ENCODE measurements at places on chromosomes 6 and 20.

DNA sequence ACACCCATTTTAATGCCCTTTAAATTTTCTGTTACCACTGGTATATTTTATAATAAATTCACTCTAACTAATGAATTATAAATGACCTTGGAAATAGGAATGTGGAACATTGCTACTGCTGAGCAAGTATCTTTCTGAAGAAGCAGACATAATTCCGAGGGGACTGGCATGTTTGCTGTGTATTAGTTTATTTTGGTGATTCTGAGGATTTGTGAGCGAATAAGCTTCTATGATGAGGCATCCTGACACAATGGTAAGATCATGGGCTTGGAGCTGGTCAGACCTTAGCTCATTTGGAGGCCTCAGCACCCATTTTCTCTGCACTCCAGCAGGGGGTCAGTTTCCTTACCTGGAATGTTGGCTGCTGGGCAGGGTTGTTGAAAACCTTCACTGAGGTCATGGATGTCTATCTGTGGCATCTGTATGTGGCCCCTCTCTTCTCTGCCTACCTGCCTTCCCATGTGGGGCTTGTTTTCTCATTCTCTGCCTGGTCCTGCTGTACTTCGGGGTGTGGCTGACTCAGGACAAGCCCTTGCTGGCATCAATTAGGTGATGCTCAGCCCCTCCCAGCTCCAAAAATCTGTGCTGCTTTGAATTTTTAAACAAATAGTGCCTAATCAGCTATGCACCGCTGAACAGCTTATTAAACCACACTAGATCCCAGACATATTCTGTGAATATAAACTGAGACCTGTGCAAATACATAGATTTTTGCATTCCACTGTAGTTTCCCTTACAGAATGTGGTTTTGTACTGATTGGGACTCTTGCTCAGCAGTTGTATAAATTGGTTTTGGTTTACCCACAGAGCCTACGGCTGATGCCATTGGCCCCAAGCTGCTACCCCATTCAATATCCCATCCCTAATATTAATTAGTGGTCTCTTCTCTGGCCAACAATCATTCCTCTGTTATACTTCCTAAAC lies 10.7 kb downstream of the ARID1B start:
- DNase-seq, result no peak

- DNase-seq, result no peak
These were observed 14.2 kb upstream of the RNF217 start for GRCh38 chr6:124947971-124948451.

GRCh38 chr6:16305246-16305725 lies 66.9 kb downstream of the GMPR start:
- DNase-seq, result no peak

DNA sequence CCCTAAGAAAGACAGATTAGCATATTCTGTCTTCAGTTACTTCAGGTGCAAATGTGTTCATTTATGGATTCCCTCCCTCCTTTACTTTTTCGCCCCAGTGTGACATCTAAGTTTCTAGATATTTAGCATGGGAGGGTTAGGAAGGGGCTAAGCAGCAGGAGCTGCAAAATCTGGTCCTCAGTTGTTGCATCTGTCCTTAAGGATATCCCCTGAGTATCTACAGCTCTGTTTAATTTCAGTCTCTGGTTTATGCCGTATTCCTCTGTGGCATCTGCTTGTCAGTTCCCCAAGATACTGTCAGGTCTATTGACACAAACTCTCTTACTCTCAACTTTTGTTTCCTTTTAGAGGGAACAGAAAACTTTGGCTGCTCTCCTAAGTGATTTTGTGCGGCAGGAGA lies 754.6 kb upstream of the MAP3K7 start:
- DNase-seq, result no peak

DNA sequence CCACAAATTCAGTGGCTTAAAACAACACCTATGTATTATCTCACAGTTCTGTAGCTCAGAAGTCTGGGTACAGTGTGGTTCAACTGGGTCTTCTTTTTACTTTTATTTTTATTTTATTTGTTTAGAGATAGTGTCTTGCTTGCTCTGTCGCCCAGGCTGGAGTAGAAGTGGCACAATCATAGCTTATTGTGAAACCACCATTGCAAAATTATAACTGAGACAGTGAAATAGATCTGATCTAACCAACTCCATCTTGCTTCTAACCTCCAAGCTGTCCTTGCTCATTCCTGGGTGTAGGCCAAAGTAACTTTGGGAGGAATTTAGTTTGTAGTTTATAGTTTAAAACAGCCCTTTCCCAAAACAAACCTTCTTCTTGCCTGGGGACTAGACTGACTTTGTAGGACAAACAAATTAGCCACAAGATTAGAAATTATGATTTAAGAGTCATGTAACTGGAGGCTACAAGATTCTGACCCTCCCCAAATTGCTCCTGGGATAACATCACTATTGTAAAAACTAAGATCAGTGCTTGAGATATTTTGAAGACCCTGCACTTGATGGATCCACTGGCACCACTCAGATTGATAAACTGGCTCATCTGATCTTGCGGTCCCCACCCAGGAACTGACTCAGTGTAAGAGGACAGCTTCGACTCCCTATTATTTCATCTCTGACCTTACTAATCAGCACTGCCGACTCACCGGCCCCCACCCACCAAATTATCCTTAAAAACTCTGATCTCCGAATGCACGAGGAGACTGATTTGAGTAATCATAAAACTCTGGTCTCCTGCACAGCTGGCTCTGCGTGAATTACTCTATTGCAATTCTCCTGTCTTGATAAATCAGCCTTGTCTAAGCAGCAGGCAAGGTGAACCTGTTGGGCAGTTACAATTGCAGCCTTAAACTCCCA lies 193.4 kb upstream of the CDYL start:
- DNase-seq, result no peak

GRCh38 chr6:21180155-21180554 lies 413.4 kb upstream of the SOX4 start:
- DNase-seq, result no peak

GRCh38 chr6:14929291-14929690 lies 316.6 kb upstream of the JARID2 start:
- DNase-seq, result no peak

DNA sequence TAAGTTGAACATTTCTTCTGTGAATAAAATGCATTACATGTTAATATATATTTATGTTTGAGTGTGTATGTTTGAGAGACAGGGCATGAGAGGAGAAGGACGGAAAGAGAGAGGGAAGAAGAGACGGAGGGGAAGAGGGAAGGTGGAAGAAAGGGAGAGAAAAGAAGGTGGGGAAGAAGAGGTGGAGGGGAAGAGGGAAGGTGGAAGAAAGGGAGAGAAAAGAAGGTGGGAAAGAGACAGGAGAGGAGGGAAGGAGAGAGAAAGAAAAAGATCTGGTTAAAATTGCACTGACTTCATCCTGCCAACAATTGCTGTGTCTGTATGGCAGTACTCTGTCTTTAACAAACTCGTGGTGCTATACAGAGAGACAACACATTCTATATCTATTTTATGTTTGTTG lies 29.0 kb downstream of the FAM83B start:
- no peak for DNase-seq

GRCh38 chr6:37208793-37209192 lies 38.8 kb downstream of the PIM1 start:
- DNase-seq, result no peak

DNA sequence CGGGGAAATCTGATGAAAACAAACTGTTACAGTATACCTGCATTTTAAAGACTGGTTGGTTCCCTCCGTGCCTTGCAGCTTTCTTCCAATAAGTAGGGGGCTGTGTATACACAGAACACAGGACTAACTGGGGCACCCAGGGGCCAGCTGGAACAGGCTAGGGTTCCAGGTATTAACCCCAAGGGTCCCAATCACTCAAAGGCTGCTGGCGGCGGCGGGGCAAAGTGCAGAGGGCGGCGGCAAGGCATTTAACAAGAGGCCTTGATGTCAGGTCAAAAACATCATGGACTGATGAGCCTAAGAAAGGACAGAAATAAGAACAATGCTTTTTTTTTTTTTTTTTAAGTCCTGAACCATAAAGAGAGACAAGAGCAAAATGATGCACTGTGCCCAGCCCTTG lies 2.5 kb downstream of the PMEPA1 start:
- DNase-seq, result no peak

- no peak for DNase-seq
These were observed 129.7 kb downstream of the FIG4 start for GRCh38 chr6:109820706-109821350.

DNA sequence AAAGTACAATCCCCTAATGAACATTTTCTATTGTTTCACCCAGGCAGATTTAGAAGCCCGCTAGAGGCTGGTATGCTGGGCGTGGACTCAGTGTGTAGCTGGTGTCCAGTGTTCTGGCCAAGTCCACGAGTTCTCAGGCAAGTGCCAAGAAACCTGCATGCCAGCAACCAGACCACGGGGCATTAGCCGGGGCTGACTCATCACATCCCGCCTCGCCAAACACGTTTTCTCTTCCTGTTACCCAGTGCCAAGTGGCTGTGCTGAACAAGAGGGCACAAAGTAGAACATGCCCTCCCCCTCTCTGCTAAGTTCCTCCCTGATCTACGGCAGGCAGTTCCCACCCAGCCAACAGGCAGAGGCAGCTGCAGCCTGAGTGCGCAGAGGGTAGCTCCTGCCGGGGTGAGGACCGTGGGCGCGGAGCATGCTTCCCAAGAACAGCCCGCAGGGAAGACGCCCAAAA lies 29.6 kb downstream of the RAMACL start:
- no peak for DNase-seq

- DNase-seq, result peak; percentile 87
These were observed 3.9 kb upstream of the MICB start for GRCh38 chr6:31493875-31494694.

GRCh38 chr6:16398587-16398986 lies 160.2 kb downstream of the GMPR start:
- DNase-seq, result no peak

- DNase-seq, result peak; percentile 32
These were observed 14.7 kb upstream of the TRIM26 start for GRCh38 chr6:30227763-30228487.

- DNase-seq, result no peak
These were observed 48.9 kb downstream of the PHF20 start for GRCh38 chr20:35820715-35821114.

GRCh38 chr6:74491844-74492374 lies 713.9 kb downstream of the COL12A1 start:
- DNase-seq, result no peak

DNA sequence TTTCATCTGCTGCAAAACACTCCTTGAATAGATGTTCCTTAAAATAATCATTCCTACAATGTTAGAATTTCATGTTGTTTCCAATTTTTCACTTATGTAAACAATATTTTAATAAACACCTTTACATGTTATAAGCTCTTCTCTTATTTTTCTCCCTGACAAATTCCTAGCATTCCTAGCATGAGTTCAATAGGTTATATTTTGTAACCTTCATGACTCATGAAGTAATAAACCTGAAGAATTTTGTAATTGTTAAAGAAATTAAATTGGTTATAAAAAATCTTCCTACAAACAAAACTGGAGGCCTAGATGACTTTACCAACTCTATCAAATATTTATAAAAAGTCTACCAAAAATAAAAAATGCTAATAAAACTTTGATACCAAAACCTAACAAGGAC lies 66.3 kb downstream of the NT5E start:
- no peak for DNase-seq

DNA sequence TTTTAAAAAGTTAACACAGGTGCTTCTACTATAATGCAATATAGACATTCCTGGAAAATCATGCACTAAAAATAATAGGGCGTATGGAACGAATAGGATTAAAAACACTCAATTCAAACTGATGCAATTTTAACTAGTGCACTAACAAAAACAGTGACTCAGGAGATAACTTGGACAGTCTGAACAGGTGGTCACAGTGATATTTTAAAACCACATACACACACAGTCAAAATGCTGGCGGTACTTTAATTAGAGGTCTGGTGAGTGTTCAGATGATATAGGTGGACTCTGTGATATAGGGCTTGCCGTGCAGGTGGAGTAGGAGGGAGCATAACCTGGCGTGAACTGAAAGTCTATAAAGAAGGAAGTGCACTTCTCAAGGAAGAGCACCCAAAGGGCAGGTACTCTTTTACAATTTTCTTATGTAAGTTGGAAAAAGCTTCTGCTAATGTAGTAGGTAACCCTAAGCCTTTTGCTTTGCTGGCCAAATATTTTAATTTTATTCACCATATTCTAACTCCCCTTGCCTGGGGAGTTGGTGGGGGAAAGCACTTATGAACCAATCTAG lies 41.9 kb upstream of the PLN start:
- DNase-seq, result no peak

- DNase-seq, result no peak
These were observed 231.6 kb downstream of the QKI start for GRCh38 chr6:163646133-163646532.

- DNase-seq, result peak; percentile 28
These were observed 983 bp upstream of the KCNQ5 start for GRCh38 chr6:72620871-72621290.

- no peak for DNase-seq
These were observed 10.8 kb upstream of the SF3B5 start for GRCh38 chr6:144106206-144106605.

GRCh38 chr20:1423625-1424106 lies 30.8 kb upstream of the FKBP1A start:
- DNase-seq, result no peak

- no peak for DNase-seq
These were observed 21.2 kb downstream of the AFDN start for GRCh38 chr6:167847936-167848335.

- peak; percentile 74 for DNase-seq
These were observed 120.2 kb upstream of the AFDN start for GRCh38 chr6:167706313-167707109.

DNA sequence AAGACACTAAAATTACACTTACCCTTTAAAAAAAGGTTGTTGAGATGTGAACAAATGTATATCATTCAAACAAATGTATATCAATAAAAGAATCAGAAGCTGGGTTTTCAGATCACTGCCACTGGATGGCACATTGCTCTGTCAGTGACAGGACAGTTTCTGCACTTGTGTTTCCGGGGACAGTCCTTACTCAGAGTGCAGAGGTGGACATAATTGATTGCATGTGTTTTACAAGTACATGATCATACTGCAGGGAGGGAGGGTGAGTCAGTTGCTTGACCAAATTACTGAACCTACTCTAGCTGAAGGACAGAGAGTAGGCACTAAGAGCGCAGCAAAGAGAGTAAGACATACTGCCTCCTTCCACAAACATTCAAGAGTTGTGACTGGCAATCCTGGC lies 302.3 kb downstream of the TENT5A start:
- no peak for DNase-seq

GRCh38 chr20:47782920-47783552 lies 2.2 kb downstream of the SULF2 start:
- DNase-seq, result no peak

Data from stimulated activated CD4-positive, alpha-beta T cell treated with anti-CD3 and anti-CD28 coated beads, Interleukin-2, amount 100 ng/mL, for 24 hours (primary cell).